ENCODE measurements at places on chromosomes 5 and 9.
A peak's percentile ranks its signal among the peaks of the same experiment; 100 is the strongest.

DNA sequence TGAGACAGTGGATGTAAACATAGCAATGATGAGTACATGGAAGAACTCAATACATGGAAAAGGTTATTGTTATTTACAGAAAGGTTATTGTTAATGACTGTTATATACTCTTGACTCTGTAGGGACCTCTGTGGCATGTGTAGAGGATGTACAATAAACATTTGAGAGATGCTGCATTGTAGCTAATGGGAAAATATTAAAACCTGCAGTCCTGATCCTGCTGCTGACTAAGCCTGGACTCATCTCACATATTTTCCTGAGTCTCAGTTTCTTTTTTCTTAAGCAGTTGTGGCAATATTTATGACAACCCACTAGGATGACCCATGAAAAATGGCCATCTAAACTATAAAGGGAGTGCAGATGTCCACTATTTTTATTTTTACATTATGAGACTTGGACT, 75.4 kb downstream of the DOCK2 start:
- DNase-seq = no peak

DNA sequence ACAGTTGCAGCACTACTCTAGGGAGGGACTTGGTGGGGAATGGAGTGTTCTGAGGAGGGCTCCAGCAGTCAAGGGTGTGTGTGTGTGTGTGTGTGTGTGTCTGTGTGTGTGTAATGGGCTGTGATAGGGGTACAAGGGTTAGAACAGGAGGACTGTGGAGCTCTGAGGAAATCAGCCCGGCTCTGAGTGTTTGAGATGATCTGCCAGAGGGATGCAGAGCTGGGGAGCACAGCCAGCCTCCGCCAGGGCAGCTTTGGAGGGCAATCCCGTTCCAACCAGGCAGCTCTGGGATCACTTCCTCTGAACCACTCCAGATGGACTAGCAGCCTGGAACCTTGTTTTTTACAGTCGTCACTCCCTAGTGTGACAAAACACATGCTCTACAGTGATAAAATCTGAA, 3.0 kb upstream of the SLC6A7 start:
- DNase-seq = no peak

DNA sequence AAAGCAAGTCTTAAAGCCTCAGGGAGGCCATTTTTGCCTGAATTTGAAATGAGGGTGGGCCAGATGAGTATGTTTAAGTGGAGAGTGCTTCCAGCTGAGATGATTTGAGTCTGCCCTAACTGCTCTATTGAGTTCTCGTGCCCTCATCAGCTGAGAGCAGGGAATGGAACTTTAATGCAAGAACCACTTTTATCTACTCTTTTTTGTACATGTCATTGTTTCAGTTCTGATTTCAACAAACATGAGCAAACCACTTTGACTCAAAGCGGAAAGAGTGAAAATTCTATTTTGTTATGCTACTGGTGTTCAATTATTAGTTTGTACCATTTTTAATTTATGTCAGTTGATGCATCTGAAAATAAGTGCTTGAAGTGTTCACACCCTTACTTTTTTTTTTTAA, 35.8 kb downstream of the DCAF10 start:
- DNase-seq = no peak

DNA sequence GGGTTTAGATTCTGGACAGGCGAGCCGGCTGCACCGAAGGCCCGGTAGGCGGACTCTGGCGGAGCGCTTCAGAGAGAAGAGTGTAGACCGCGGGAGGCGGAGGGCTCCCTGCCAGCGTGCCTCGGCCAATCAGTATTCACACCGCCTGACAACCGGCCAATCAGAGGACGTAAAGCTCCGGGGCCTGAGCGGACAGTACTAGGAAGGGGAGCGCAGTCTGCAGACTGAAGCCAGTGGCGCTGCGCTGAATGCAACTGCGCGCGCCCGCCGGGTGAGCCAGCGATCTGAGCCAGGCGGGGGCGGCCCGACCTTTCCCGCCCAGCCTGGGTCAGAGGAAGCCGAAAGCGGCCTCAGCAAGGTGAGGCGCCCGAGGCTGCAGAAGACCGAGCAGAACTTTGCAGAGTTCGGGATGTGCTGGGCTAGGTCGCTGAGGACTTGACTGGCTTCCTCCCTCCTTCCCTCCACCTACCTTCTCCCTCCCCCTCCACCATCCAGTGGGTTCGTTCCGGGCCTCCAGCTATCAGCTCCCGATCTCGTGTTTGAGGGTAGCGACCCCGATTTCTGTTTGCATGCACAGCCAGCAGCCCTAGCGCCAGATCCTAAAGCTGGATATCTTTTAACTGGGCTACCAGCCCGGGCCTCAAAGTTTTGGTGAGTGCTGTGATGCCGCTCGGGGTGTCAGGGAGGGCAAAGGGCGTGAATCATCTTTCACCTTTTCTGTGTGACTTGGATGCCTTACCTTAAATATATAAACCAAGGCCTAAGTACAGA, at the start of gene DMRT2:
TSS of gene DMRT2 (plus strand) at position 233 of the 771 bp plus-strand sequence. CDS start 1,257 bp downstream, outside the sequence.
- no peak for DNase-seq

GRCh38 chr5:145975361-145976066, 39.1 kb downstream of the SH3RF2 start:
- DNase-seq = no peak

DNA sequence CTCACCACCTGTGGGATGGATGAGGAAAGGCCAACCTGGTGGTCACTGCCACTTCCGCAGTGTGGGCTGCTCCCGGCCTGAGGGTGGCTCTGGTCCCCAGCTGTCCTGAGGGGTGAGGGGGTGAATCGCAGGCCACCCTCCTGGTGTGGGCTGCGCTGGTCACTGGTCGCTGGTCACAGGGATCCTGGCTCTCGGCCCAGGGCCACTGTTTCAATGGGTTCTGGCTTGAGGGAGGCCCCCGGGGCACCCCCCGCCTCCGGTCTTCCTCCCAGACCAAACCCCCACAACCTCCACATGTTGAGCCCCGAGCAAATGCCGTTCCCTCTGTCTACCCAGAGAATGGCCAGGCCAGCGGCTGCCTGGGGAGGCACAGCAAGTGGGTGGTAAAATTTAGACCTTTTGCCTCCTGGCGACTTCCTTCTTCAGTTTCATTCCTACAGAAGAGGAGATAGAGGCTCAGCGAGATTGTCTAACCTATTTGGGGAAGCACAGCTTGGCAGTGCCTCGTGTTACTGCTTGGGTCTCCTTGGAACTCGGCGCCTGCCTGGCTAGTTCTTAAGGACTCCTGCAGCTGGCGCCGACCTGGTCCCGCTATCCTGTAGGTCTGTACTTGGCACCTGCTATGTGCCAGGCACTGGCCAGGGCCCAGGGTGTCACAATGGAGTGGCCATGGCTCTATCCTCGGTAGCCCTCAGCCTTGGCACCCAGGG, 48.2 kb downstream of the RXRA start:
- no peak for DNase-seq

GRCh38 chr5:151905557-151905961, 19.1 kb downstream of the GLRA1 start:
- DNase-seq = no peak

DNA sequence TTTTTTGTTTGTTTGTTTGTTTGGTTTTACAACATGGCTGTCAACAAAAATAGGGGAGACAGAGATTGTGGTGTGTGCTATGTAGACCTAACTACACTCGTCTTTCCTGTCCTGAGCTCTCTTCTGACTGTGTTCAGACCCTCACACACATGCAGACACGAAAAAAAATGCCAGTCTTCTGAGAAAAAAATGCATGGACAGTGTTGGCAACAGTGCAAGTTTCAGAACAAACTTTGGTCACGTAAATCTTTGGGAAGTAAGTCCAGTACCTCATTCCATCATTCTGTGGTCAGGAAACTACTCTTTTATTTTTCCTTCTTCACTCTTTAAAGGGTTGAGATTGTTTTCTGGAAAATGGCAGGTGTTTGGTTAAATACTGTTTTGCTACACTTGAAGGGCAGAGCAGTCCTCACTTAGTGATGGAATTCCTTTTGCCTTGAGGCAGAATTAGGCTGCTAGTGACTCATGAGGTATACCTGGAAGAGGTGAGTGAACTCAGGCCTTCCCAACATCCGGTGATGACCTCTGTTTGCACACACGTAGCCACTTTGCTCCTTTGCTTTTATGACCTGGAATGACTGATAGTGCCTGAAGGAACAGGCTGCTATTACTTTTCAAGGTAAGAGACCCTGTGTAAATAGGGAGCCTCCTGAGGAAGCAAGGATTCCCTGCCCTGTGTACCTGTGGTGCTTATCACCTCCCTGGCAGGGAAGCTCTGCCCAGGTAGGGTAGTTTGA, 81.6 kb upstream of the TNFAIP8 start:
- no peak for DNase-seq

DNA sequence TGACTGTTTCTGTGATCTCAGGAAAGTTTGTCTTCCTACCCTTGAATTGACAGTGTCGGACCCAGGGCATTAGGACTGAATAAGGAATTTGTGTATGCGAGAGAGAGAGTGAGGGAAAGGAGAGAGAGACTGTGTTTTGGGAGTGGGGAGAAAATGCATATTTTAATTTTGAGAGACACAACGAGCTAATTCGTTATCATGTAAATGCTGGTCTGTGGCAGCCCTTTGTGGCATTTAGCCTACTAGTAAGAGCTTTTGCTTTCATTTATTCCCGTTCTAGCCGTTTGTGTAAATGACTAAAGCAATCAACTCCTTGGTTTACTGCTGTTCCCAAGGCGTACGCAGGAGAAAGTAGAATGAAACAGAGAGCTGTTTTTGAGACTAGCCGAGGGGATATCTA, 79.8 kb upstream of the MAMDC2 start:
- DNase-seq = no peak

DNA sequence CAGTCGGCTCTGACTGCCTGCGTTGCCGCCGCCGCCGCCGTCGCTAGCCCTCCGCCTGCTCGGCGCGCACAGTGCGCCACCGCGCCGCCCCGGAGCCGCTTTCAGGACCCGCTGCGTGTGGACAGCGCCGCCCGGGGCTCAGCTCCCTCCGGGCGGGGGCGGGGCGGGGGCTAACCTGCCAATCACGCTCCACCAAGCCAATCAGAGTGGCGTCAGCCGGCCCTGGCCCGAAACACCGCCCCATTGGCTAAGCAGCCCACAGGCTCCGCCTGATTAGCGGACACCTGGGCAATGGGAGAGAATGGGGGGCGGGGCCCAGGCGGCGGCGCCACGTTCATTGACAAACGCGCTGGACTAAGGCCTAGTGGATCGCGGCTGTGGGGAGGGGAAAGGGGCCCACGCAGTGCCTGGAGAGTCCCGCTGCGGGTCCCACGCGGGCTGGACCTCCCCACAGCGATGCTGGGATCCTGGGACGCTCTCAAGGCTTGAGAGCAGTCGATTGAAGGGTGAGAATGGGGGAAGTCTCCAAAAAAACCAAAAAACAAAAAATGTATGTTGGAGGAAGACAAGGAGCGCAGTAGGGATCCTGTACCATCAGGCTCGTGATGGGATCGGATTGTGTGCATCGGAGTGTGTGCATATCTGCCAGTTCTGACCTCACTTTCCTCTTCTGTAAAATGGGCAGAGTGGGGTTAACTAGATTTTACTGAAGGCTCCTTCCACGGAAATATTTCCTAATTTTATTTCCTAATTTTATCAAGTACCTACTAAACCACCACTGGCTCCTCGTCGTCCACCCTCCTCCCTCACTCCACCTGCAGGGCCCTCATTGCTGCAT, 6.3 kb downstream of the PAX5 start:
- DNase-seq = peak; percentile 64

GRCh38 chr9:114055894-114056293, 22.2 kb downstream of the AMBP start:
- DNase-seq = no peak

DNA sequence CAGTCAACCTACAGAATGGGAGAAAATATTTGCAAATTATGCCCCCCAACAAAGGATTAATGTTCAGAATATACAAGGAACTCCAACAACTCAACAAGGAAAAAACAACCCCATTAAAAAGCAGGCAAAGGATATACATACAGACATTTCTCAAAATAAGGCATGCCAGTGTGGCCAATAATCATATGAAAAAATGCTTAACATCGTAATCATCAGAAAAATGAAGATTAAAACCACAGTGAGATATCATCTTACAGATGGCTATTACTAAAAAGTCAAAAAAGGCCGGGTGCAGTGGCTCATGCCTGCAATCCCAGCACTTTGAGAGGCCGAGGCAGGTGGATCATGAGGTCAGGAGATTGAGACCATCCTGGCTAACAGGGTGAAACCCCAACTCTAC, 103.2 kb downstream of the KLHL3 start:
- no peak for DNase-seq

- DNase-seq = peak; percentile 36
Observed at GRCh38 chr9:96418920-96419690, 935 bp upstream of the ZNF367 start.

GRCh38 chr5:66440202-66440680, 156.0 kb upstream of the MAST4 start:
- DNase-seq = no peak

Data from activated T-helper 1 cell treated with Interleukin-2 at 50 U/mL for 16 hours (primary cell).